ENCODE measurements at places on chromosomes 2 and 18.

GRCh38 chr2:74944987-74945787 lies 13.3 kb upstream of the POLE4 start:
- no peak for DNase-seq

- no peak for DNase-seq
These were observed 80.2 kb downstream of the TCF7L1 start for GRCh38 chr2:85213404-85213803.

DNA sequence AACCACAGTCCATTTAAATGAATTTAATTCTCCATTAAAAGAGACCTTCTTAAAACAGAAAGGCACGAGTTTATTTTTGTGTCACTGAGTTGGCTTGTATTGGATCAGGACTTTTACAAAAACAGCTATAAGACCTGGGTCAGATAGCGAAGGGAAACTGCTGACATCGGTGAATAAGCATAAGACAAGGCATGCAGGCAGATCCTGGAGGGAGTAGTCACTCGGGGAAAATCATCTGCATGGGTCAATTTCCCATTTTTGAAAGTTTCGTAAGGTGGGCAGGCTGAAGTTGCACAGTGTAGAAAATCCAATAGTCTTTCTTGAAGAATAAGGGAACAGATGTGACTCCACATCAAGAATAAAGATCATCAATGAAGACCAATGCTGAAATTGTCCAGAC lies 12.9 kb downstream of the IL36B start:
- no peak for DNase-seq

DNA sequence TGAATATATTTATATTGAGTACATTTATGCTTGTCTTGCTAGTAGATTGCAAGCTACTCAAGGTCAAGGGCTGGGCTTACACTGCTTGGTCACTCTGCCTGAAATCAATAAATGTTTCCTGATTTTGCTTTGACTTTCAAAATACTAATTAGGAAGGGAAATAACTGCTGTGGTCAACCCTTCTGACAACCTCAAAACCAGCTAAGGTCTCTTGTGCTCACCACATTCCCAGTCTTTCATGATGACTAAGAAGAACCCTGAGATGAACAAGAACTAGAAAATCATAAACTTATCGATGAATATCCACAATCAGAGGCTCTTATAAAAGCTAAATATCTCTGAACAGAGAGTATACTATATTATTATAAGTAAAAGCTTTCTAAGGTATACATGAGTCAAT lies 33.3 kb downstream of the ABCB11 start:
- no peak for DNase-seq

GRCh38 chr2:165428926-165429325 lies 40.6 kb upstream of the CSRNP3 start:
- DNase-seq, result no peak

Measured in suprapubic skin (tissue), 4 donors.